ENCODE measurements at places on chromosomes 12 and 14.
A peak's percentile ranks its signal among the peaks of the same experiment; 100 is the strongest.

- DNase-seq, result peak; percentile 17
These were observed 6.9 kb upstream of the NTS start for GRCh38 chr12:85866986-85867776.

DNA sequence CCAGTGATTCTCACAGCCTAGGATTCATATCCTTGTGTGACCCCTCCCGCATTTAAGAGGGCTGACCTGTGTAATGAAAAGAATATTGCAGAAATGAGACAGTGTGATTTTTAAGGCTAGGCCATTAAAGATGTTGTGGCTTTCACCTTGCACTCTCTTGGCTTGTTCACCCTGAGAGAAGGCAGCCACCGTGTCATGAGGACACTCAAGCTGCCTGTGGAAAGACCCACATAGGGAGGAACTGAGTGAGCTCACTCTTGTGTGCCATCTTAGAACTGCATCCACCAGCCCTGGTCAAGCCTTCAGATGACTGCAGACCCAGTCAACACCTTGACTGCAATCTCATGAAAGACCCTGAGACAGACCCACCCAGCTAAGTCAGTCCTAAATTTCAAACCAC, 46.3 kb upstream of the TMPO start:
- peak; percentile 13 for DNase-seq

DNA sequence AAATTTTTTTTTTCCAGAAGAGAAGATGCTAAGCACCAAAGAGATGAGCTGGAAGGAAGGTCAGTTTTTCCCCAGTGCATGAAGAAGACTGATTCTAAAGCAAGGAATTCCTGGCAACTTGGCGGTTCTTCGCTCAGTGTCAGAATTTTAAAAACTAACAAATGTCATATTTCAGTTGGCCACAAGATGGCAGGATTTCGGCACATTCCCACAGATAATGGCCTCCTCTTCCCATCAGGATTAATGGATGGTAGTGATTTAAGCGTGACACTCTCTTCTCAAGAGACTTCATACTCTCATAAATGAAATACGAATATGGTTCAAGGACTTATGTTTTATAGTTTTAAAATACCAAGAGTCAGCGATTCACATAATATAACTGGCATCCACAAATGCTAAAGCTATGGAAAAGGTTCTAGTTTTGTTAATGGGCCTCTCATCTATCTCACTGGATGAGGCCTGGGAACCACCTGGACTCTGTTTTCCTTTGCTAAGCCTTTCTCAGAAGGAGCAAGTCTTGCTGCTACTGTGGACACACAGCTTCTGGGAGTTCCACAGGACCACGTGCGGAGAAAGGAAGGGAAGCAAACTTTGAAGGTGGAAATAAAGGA, 46.1 kb upstream of the PTPRO start:
- DNase-seq, result no peak

DNA sequence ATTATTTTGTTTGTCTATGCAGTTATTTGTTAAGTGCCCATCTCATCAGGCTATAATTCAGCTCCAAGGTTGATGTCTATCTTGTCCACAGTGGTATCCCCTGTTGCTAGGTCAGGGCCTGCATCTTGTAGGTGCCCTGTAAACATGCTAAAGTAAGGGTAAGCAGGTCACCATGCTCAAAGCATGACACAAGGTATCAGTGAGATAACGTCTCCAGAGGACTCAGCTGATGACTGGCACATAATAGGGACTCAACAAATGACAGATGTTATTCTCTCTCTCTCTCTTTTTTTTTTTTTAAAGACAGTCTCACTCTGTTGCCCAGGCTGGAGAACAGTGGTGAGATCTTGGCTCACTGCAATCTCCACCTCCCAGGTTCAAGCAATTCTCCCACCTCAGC, 2.3 kb downstream of the SDSL start:
- no peak for DNase-seq

- DNase-seq, result no peak
These were observed 297.2 kb upstream of the AMIGO2 start for GRCh38 chr12:47376927-47377326.

DNA sequence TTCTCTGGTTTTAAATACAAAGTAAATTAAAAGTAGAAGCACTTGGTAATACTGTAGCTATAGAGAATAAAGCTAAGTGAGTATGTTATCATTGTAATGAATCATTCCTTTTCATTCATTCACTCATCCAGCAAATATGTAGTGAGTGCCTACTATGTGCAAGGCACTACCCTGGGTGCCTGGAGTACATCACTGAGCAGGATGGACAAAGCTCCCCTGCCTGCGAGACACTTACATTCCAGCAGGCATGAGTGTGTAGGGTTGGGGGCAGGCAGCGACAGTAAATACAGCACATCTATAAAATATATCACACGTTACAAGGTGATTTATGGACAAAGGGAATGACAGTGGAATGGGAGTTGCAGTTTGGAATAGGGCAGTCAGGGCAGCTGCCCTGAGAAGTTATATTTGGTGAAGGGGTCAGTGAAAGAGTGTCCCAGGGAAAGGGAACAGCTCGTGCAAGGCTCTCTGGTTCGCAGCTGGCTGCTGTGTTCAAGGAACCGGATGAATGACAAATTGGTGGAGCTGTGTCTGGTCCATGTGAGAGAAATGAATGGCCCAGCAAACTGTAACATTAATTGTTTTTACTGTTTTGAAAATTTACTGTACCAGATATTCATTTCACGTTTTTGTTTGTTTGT, 159.6 kb downstream of the CRADD start:
- DNase-seq, result no peak

DNA sequence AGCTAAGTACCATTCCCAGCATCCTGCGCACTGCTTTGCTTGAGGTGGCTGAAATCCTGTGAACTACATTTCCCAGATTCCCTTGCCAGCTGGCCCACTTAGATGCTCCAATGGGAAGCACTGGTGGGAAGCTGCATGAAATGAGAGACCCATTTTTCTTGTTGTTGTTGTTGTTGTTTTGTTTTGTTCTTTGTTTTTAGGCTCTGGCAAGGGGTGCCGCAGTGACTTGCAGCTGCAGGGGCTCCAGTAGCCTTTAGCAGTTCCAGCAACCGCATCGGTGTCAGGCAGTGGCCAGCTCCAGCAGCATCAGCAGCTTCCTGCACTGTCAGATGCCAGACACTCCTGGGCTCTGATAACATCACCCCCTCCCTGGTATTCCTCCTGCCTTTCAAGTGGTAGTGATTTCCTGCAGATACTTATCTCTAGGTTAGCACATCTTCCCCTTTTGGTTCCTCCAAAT, 8.8 kb upstream of the EGLN3 start:
- no peak for DNase-seq

GRCh38 chr14:92539419-92539818, 25.8 kb downstream of the RIN3 start:
- DNase-seq, result no peak

DNA sequence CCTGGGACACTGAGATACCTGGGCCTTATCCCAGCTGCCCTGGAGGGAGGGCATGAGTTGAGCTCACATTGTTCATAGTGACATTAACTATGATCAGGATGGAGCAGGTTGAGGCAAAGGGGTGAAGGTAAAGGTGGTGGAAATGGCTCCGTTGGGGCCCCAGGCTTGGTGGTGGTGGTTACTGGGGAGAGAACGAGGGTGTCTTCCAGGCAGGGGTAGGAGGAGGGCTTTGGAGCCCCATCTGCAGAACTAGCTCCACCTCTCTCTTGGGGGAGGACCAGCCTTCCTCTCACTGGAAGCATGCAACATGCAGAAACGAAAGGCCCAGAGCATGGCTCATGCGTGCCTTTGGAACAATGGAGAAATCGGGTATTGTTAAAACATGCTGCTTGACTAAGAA, 217.0 kb downstream of the SLC41A2 start:
- no peak for DNase-seq

DNA sequence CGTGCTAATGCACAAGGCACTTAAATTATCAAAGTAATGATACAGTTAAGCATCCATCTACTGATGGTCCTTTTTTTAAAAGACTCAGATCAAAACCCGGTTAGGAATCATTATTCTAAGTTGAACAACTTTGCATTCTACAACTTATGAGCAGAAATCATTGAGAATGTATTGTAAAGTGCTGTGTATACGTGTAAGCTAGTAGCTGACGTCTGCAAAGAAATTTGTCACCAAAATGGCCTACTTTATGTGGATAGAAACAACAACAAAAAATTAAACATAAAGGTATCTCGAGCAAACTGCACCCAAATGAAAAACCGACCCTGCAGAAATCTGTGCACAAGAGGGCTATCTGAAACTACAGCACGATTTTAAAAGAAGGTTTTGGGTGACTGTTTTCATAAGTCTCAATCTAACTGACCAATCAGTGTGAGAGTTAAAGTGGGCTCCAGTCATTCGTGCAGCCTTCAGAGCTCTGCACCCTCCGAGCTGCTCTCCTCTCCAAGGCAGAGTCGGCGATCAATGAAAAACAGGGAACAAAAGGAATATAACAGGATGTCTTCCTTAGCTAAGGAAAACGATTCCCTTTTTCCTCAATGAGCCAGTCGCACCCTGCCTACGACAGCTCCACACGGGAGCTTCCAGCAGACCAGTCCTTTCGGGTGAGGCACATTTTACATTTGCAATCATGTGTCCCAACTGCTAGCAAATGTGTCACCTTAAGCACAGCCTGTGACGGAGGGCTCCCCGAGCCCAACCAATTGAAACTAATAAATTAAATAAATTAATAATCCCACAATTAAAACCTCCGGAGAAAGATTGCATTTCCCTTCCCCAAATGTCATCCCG, 200.7 kb upstream of the FOXN3 start:
- no peak for DNase-seq

- peak; percentile 28 for DNase-seq
These were observed 319.4 kb downstream of the KCNC2 start for GRCh38 chr12:74890237-74890599.

DNA sequence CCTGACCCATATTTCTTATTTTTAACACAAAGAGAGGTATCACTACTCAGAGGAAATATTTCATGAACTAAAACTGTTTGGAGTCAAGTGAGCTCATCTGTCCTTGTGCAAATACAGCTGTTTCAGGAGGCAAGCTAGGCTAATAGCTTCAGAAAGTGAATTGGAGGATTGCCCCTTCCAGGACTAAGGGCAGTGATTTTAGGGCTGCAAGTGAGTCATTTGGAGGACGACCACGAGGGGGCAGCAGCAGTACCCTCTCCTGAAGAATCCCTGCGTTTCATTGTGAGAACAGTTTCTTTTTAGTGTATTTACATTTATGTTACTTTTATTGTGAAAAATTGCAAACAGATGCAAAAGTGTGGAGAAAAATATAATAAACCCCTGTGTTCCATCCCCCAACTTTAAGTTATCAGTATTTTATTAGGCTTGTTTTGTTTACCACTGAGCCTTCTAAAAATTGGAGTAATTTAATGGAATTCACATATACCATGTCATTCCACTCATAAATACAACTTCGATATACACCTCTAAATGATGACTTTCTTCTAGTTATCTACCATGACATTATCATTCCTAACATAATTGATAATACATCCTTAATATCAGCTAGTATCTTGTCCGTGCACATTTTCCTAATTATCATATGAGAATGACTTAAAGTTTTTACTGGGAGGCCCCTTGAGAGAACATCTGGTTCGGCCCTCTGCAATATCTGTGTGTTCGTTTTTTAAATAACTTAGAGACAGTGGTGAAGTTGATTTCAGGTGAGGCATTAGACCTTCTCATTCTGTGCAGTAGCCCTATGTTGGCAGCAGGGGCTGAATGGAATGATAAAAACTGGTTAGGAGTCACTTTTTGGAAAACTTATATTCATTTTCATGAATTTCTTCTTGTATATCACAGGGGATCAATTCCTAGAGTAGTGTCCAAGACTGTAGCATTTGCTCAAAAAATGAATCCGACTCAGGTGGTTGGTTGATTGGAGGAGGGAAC, 13.7 kb downstream of the FOXJ2 start:
- DNase-seq, result peak; percentile 76

- no peak for DNase-seq
These were observed 2.1 kb downstream of the UNG start for GRCh38 chr12:109099431-109100020.

- DNase-seq, result no peak
These were observed at the start of gene STRN3 for GRCh38 chr14:31026077-31026449. STRN3 (minus strand) TSS chr14:31026379; CDS start chr14:31026185, 194 bp downstream.

- peak; percentile 71 for DNase-seq
These were observed 120.1 kb upstream of the CCND2 start for GRCh38 chr12:4153343-4153892.

DNA sequence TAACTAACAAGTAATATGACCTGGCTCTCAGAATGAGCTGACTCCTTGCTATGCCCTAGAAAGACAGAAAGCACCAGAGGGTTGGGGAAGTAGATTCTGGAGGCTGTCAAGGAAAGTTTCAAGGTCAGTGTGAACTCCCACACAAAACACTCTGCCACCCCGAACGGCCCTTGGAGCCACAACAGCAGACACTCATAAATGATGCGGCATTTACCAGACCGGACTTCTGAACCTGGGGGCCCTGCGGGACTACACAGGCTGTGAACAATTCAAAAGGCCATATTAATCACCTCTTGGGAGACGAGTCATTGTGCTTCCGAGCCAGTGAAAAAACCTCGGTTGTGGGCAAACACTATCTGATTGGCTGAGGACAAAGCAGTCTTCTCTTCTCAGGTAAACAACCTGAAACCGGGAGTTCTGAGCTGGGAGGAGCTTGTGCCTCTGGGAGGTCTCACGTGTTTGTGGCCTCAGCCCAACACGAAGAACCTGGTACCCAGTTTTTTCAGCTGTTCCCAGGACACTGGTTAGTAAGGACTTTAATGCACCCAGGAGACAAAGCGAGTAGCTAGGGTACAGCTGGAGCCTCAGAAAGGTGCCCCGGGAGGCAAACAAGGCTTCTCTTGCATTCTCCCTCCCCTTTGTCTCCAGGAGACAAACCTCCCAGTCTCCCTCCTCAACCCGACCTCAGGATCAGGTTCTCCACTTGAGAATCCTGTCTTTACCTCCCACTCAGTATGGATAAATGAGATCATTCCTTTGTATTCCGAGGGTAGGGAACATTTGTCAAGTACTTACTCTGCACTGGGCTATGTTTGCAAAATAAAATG, 35.3 kb downstream of the VWF start:
- DNase-seq, result no peak

GRCh38 chr14:24292118-24292807, 7.3 kb downstream of the DHRS1 start:
- no peak for DNase-seq

Measured in activated T-cell treated with anti-CD3 and anti-CD28 coated beads, Interleukin-2, amount 50 U/mL, for 72 hours (primary cell).